Thymus (tissue), 14 donors: ENCODE measurements at places on chromosomes 7 and 10. TPM values are rescaled to one million over a fixed set of nuclear protein-coding genes. Genes with fewer than 3 reads are reported as not detected.

The ZNF853 gene
- polyA plus RNA-seq = 3.3 TPM

DNA sequence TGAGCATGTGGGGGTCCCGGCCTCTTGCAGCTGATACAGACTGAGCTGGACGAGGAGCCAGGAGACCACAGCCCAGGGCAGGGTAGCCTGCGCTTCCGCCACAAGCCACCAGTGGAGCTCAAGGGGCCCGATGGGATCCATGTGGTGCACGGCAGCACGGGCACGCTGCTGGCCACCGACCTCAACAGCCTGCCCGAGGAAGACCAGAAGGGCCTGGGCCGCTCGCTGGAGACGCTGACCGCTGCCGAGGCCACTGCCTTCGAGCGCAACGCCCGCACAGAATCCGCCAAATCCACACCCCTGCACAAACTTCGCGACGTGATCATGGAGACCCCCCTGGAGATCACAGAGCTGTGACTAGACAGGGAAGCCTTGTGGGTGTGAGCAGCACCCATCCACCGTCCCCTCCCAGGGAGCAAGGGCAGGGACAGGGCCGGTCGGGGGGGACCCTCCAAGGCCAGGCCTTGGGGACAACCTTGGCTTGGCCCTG is 36.1 kb downstream of the PSAP start:
- H3K4me1 ChIP-seq = peaks cover 12% of the 10 kb centered on the region
- H3K36me3 ChIP-seq = peaks cover 65% of the 10 kb centered on the region
- no peak overlapping the region for H3K27ac ChIP-seq
- no peak for DNase-seq
- no peak overlapping the region for H3K4me3 ChIP-seq

DNA sequence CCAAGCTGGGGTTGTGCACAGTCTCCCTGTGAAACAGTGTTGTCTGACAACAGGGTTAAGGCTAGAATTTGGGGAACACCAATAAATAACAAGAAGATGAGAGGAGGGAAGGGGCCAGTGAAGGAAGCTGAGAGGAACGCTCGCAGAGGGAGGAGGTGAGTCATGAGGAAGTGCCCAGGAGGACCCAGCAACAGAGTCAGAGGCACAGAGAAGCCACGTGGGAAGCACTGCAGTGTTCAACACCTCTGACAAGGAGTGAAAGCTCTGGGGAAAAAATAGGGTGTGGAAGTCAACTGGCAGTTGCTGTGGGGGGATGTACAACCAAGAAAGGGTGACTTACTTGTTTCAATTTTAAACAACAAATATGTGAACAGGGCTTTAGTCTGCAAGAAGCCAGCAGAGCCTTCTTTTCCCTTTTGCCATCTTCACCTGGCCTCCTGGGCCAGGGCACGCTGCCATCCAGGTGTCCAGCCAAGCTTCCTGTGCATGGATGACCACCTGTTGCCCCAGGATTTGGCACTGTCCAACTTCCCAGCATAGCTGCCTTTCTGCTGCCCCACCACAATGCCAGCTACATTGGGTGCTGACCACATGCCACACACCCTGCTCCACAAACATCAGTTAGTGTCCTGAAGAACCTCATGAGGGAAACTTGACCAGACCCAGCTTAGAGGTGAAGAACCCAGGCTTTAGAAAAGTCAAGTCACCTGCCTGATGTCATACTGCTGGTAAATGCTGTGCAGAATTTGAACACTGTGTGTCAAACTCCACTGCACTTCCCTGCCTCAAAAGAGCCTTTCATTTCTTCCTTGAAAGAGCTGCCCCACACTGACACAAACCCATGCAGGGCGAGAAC is 69.6 kb downstream of the ATXN7L1 start:
- H3K36me3 ChIP-seq = no peaks in the 10 kb centered on the region
- no peak for DNase-seq
- no peaks in the 10 kb centered on the region for H3K4me1 ChIP-seq
- H3K27me3 ChIP-seq = no peaks in the 10 kb centered on the region
- H3K4me3 ChIP-seq = no peak overlapping the region
- no peak overlapping the region for H3K27ac ChIP-seq

- no peak for DNase-seq
- H3K27ac ChIP-seq = no peak overlapping the region
- H3K27me3 ChIP-seq = no peaks in the 10 kb centered on the region
Measured at GRCh38 chr10:109405338-109405737, 518.0 kb downstream of the XPNPEP1 start.

The RPEL1 gene
- 0.02 TPM for polyA plus RNA-seq

The TEX47 gene
- not detected for polyA plus RNA-seq

DNA sequence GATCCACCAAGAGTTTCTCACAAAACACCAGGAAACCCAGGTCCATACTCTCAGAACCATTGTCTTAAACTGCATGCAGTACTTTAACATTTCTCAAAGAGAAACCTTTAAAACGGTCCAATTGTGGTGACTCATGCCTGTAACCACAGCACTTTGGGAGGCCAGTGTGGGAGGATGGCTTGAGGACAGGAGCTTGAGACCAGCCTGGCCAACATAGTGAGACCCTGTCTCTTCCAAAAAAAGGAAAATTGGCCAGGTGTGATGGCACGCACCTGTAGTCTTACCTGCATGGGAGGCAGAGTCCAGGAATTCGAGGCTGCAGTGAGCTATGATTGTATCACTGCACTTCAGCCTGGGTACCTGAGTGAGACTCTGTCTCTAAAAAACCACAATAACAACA is 97.5 kb upstream of the OIT3 start:
- H3K36me3 ChIP-seq = no peaks in the 10 kb centered on the region
- no peak overlapping the region for H3K4me3 ChIP-seq
- no peak overlapping the region for H3K27ac ChIP-seq
- DNase-seq = no peak
- H3K27me3 ChIP-seq = no peaks in the 10 kb centered on the region

- no peak overlapping the region for H3K27ac ChIP-seq
- H3K4me3 ChIP-seq = no peak overlapping the region
- no peaks in the 10 kb centered on the region for H3K27me3 ChIP-seq
- no peak for DNase-seq
- H3K36me3 ChIP-seq = no peaks in the 10 kb centered on the region
Measured at GRCh38 chr10:31028081-31028480, 3.6 kb downstream of the ZNF438 start.

DNA sequence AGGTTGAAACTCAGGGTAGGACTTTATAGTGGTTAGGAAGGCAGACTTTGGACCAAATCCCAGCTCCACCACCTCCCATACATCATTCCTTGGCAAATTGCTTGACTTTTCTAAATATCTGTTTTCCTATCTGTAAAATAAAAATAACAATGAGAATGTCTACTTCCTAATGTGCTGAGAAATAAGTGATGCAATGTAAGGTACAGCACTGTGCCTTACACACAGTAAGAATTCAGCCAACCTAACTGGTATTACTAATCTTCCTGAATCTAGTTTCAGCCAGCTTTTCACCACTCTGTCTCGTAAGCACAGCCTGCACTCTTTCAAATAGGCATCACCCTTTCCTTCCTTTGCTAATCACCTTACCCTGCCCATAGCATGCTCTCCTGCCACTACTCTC is 9.7 kb downstream of the PRLHR start:
- H3K36me3 ChIP-seq = no peaks in the 10 kb centered on the region
- H3K27me3 ChIP-seq = no peaks in the 10 kb centered on the region
- no peak overlapping the region for H3K27ac ChIP-seq
- DNase-seq = no peak
- H3K4me3 ChIP-seq = no peak overlapping the region

- H3K36me3 ChIP-seq = no peaks in the 10 kb centered on the region
- H3K27ac ChIP-seq = no peak overlapping the region
- no peak for DNase-seq
- peaks cover 5% of the 10 kb centered on the region for H3K4me1 ChIP-seq
Measured at GRCh38 chr10:69872323-69872722, 70.6 kb downstream of the COL13A1 start.

The CRHR2 gene
- 0.05 TPM for polyA plus RNA-seq

GRCh38 chr7:25795824-25796235 is 356.2 kb upstream of the NFE2L3 start:
- no peak overlapping the region for H3K4me3 ChIP-seq
- no peaks in the 10 kb centered on the region for H3K4me1 ChIP-seq
- DNase-seq = no peak
- H3K27me3 ChIP-seq = no peaks in the 10 kb centered on the region

DNA sequence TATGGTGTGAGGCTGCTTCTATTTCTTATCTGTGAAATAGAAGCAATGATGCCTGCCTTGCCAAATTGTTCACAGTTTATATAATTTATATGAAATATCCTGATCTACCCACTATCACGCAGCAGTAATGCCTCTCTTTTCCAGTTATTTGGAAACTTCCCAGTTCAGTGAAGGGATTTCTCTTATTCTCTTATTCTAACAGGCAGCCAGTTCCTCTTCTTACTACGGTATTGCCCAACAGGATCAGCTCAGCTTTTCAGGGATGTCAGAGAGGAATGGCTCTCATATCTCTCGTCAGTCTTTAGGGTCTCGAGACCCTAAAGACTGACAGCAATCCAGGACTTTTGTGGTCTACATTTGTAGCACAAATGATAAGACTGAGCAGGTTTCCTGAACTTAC is 215.6 kb downstream of the CREB5 start:
- H3K36me3 ChIP-seq = no peaks in the 10 kb centered on the region
- H3K4me3 ChIP-seq = no peak overlapping the region
- no peaks in the 10 kb centered on the region for H3K4me1 ChIP-seq
- no peak for DNase-seq
- no peak overlapping the region for H3K27ac ChIP-seq

The BLNK gene
- 11.2 TPM for polyA plus RNA-seq

The HOXA1 gene
- 0.71 TPM for polyA plus RNA-seq
